Midbrain (tissue), 1 donor: ENCODE measurements at places on chromosomes 12 and 14.
A peak's percentile ranks its signal among the peaks of the same experiment; 100 is the strongest.

GRCh38 chr12:52903855-52904508 is 894 bp downstream of the KRT8 start:
- no peak for DNase-seq

- DNase-seq = no peak
These were observed 772.5 kb downstream of the DIO2 start for GRCh38 chr14:79438696-79439342.

DNA sequence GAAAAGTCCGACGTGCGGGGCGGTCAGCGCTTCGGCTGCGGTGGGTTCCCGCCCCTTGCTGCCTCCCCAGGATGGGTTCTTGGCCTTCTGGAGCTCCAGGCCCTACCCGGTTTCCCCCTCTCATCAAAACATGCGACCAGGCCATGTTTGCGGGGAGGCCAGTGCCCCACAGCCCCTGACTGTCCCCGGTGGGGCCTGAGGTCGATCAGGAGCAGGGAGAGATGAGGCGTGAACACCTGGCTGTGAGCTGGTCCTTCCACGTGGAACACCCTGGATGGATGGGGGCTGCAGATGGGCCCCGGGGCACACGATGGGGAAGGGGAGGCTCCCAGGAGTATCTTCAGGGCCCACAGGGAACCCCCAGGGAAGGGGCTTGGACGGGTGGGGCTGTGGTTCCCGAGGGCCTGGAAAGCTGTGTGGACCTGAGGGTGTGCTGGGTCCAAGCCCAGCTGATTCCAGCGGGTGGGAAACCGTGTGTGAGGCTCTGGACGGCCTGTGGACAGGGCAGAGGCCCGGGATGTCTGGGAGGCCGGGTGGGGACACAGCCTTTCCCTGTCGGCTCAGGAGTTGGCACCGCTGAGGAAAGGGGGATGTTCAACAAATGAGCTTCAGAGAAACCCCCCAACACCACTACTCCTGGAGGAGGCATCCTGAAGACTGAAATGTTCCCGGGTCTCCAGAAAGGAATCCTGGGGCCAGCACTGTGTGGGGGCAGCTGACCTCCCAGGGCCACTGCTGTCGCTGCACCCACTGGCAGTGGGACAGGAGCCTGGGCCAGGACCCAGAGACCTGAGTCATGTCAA is 187.0 kb upstream of the C14orf180 start:
- DNase-seq = no peak

DNA sequence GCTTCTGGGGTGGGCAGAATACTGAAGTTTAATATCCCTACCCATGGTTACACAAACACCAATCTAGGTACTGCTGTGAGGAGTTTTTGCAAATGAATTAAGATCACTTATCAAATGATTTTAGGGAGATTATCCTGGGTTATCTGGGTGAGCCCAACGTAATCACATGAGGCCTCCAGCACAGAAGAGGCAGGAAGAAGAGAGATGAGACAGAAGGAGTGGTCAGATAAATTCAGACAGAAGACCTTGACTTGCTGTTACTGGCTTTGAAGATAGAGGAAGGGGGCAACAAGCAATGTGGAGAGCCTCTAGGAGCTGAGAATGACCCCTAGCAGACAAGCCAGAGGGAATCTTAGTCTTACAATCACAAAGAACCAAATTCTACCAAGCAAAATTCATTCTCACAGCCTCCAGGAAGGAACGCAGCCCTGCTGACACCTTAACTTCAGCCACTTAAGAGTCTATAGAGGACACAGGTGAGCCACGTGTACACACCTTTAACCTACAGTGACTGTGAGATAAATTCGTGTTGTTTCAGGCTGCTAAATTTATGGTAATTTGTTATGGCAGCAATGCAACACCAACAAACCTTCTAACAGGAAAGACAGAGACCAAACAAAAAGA is 49.4 kb downstream of the FERMT2 start:
- DNase-seq = no peak

DNA sequence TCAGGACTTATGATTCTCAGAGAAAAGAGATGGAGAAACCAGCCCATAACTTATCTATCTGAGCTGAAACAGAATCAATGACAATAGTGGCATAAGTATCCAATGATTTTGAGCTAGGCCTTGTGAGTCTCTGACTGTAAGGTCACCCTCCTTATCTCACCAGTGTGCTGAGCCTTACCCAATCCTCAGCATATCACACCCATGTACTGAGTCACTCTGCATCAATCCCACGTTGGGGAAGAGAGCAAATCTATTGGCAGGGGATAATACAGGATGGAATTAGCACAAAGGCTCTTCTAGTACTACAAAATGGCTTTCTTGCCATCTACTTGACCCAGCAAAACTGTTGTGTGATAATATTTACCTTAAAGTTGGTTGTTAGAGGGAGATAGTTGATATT is 997.8 kb downstream of the NRXN3 start:
- no peak for DNase-seq

GRCh38 chr12:123122626-123123025 is 28.3 kb downstream of the PITPNM2 start:
- DNase-seq = no peak

DNA sequence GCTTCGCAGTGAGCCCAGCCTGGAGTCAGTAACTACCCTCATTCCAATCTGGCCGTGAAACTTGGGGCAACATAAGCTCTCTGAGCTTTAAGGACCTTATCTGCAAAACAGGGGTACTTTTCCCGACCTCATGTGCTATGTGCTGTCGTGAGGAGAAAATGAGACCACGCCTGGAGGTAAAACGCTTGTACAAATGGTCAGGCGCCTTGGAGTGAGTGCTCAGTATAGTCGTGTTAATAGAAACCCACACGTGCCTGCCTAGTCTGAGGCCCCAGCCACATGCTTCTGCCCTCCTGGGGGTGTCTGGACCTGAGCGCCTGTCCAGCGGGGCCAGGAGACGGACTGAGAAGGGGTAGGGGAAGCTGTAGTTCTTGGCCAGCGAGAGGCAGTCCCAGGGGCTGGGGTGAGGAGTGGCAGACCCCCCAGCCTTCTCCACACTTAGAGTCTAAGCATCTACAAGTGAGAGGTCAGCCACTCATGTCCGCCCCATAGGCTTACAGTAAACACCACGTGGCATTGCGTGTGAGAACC is 4.9 kb downstream of the AQP5 start:
- DNase-seq = no peak

- DNase-seq = no peak
These were observed 1221.4 kb downstream of the VRK1 start for GRCh38 chr14:98018628-98019027.

- DNase-seq = no peak
These were observed 314.9 kb downstream of the TMEM121 start for GRCh38 chr14:105841022-105842009.

DNA sequence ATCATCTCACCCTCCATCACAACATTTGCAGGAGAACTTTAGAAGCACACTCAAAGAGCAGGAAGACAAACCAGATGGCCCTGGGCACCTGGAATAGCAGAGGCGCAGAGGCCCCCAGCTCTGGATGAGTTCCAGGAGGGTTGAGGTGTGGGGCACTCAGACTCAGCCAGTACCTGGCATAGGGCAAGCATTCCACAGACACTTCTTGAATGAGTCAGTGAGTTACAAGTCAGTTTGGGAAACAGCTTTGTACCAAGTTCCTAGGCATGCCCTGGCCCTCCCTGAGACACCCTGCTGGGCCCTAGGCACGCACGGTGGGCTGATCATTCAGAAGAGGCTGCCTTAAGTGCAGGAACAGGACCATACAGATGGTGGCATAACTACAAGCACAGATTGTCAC is 54.3 kb downstream of the MAP3K9 start:
- DNase-seq = no peak

- DNase-seq = no peak
These were observed 15.3 kb downstream of the FOXN3 start for GRCh38 chr14:89401761-89402160.

GRCh38 chr14:22047115-22047514 is 373.5 kb upstream of the OR4E1 start:
- DNase-seq = peak; percentile 28

- DNase-seq = no peak
These were observed 40.3 kb downstream of the BAZ2A start for GRCh38 chr12:56589783-56590182.

GRCh38 chr14:106347890-106348755 is 821.7 kb downstream of the TMEM121 start:
- DNase-seq = no peak

- no peak for DNase-seq
These were observed 1.1 kb upstream of the CDC42BPB start for GRCh38 chr14:103058164-103059055.
